ENCODE measurements at places on chromosomes 7 and 10.

DNA sequence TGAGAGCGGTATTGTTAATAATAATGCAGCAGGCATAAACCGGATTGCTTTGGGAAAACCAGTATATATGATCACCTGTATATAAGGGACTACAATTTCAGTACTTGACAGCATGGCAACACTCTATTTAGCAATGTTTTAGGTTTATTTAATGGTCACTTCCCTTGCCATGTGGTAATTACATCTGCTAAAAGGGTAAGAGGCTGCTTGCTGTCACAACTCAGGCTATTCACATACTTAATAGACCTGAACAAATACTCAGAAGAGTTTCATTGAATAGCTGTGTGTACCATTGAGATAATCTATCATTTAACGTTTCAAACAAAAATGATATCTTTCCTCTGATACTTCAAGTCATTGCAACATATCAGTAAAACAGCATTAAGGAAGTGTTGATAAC, 90.1 kb downstream of the PCDH15 start:
- no peak for DNase-seq

GRCh38 chr7:148669927-148670326, 28.8 kb upstream of the CUL1 start:
- no peak for DNase-seq

DNA sequence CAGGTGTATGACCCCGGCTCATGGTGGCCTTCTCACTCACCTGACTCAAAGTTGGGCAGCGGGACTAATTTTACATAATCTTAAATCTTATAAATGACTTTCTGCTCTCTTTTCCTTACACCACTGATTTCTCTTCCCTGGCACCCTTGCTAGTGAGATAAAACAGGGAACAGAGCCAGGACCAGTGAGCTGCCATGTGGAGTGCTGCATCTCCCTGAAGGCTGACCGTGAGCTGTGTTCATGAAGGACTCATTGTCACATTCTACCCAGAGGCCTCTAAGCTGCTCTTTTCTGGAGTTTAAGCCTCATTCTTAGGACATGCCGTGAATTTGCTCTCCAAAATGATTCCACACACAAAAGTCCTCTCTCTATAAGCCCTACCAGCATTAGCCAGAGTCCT, 762.3 kb downstream of the AUTS2 start:
- no peak for DNase-seq

- no peak for DNase-seq
These were observed 386.0 kb upstream of the HPS1 start for GRCh38 chr10:98832738-98833137.

DNA sequence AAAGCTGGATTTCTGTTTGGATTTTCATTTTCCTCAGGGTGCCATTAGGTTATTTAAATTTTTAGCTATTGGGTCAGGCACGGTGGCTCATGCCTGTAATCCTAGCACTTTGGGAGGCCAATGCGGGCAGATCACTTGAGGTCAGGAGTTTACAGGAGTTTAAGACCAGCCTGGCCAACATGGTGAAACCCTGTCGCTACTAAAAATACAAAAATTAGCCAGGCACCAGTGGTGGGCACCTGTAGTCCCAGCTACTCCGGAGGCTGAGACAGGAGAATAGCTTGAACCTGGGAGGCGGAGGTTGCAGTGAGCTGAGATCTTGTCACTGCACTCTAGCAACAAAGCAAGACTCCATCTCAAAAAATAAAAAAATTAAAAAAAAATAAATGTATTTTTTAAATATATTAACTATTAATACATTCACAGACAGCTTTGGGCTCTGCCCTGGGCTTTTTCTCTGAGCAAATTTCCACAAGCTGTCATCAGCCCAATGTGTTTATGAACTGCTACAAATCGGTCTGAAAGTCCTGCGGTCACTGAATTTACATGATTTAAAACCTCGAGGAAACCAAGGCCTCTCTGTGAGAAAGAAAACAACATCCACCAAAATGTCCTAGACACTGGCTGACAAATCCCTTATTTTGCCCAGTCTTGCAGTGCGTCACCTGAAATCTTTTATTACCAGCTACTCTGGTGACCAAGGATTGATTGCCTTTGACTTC, 19.2 kb upstream of the PLEKHS1 start:
- no peak for DNase-seq

DNA sequence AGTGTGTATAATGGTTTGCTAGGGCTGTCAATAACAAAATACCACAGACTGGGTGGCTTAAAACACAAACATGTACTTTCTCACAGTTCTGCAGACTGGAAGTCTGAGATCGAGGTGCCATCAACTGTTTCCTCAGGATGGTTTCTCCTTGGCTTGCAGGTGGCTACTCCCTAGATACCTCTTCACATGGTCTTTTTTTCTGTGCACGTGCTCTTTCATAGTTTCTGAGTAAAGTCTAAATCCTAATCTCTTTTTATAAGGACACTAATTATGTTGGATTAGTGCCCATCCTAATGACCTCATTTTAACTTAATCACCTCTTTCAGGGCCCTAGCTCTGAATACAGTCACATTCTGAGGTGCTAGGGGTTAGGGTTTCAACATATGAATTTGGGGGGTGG, 65.9 kb downstream of the AMPH start:
- DNase-seq, result no peak

DNA sequence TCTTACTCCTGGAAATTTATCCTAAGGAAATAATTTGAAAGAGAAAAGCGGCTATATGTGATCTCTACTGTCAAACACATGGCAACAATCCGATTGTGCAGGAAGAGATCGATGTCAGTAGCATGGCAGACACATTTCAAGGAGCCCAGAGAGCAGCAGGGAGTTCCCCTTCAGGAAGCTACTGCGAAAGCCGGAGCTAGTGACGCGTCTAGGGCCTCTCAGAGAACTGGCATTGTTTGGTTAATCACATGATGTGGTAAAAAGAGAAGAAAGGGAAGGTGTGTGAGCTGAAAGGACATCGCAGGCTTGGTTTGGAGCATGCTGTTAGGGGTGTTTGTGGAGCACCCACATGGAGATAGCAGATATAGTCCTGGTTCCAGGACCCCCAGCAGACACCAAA, 74.9 kb downstream of the BEND7 start:
- DNase-seq, result no peak

GRCh38 chr10:82953331-82953730, 1078.3 kb downstream of the NRG3 start:
- DNase-seq, result no peak

GRCh38 chr7:28700096-28700495, 258.0 kb downstream of the TRIL start:
- DNase-seq, result no peak

DNA sequence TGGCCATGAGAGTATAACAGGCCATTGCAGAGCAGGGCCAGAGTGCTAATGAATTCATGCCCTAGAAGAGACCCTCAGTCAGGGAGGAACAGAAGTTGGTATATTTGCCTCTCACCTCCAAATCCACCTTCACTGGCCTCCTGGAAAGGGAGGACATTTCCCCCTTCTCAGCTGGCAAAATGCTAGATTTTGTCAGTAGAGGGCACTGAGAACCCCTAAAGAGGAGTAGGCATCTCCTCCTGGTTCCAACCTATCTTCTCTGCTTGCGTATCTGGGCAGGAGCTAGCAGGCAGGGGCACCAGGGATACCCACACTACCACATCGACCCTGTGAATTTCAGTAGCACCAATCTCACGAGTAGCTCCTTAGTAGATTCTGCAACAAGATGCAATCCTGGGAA, 79.8 kb upstream of the GHITM start:
- no peak for DNase-seq

- no peak for DNase-seq
These were observed 89.3 kb downstream of the HIP1 start for GRCh38 chr7:75649462-75649861.

DNA sequence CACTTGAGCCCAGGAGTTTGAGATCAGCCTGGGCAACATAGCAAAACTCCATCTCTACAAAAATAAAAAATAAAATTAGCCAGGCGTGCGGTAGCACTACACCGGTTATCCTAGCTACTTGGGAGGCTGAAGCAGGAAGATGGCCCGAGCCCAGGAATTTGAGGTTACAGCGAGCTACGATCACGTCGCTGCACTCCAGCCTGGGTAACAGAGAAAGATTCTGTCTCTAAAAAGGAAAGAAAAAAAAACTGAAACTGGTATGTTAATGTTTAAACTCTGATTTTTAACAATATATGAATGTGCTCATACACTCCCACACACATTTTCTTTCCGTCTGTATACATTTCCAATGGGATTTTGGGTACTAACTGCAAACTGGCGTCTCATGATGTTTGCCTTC, 140.6 kb upstream of the KMT2E start:
- DNase-seq, result no peak
